Stimulated activated CD8-positive, alpha-beta memory T cell treated with anti-CD3 and anti-CD28 coated beads, Interleukin-7, amount 100 ng/mL, for 48 hours (primary cell): ENCODE measurements at places on chromosomes 12 and 14.

GRCh38 chr12:46963977-46964971 lies 115.1 kb upstream of the PCED1B start:
- no peak for DNase-seq

DNA sequence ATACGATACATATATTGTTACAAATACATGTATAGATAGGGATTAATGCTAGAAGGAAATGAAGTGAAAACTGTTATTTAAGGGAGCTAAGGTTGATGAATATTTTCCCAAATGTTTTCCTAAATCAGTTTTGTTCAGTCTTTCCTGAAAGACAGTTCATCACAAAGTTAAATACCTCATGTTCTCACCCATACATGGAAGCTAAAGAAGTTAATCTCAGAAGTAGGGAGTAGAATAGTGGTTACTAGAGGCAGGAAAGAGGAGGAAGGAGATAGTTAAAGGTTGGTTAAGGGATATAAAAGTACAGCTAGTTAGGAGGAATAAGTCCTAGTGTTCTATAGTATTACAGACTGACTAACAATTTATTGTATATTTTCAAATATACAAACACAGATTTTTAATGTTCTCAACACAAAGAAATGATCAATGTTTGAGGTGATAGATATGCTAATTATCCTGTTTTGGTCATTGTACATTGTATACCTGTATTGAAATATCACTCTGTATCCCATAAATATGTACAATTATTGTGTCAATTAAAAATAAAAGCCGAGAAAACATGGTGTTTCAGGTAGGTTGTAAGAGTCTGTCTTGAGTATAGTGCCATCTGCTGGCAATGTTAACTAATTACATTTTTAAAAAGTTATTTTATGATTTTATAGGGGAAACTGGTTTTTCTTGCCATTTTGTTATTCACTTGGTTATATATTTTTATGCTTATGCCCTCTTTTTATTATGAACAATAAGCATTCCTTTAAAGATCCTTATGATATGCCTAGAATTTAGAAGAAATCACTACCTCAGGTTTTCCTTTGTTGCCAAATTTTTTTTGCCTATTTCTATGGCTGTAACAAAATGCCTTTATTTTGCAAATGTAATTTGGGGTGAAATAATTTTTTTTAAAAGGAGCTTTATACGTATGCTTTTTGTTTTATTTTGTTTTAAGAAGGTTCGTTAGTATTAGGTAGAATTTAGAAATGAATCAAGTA lies 26.9 kb downstream of the ZDHHC17 start:
- no peak for DNase-seq

DNA sequence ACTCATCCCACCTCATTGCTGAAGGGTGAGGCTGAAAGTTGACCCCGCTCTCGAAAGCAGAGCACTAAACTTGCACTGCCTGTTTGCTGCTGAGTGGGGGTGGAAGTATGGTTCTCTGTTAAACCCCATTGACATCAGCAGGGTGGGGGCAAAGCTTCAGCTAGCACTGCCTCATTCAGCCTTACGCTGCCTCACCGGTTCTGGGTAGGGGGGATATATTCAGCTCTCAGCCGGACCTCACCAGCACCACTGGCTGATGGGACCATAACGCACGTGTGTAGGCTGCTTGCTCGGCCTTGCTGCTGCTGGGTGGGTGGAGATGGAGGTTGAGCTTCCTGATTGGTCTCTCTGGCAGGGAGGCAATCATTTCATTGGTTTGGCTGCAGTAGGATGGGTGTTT lies 265.7 kb upstream of the RTL1 start:
- no peak for DNase-seq

- no peak for DNase-seq
Measured at GRCh38 chr14:20712904-20713303, 24.3 kb downstream of the ANG start.

GRCh38 chr12:122869207-122869973 lies 26.5 kb downstream of the VPS37B start:
- no peak for DNase-seq

DNA sequence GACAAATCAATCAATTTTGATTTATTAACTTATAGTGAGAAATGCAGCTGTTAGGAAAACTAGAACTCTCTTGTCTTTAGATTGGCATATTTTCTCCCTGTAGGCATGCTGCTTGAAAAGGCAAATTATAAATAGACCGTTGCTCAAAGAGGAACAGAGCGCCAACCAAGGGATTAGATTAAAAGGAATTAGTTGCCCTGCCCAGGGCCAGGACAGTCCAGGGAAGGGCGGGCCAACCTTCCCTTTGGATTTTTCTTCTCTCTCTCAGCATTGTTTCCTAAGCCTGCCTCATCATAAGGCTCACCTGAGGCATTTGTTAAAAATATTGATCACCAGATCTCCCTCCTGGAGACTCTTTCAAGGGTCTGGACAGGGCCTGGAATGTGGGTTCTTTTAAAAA lies 8.6 kb downstream of the CIPC start:
- no peak for DNase-seq

GRCh38 chr12:119713551-119714031 lies 45.7 kb downstream of the PRKAB1 start:
- DNase-seq, result no peak

DNA sequence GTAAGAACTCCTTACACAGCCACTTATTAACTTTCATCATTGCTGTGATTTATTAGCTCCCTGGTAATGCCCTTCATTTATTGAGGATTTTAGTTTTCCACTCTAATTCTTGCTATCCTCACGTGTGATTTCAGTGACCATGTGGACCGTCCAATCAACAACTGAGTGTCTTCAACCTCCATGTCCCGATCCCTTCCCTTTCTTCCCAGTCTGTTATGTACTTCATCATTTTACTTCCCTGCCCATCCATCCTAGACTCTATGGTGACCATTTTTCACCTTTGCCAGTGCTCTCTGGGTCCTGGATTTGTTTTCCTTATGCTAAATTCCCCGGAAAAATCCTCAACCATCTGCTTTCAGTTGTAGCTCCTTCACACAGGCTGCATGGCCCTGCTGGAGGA lies 111.0 kb downstream of the MSRB3 start:
- DNase-seq, result no peak

- DNase-seq, result no peak
Measured at GRCh38 chr12:575129-575502, 88.1 kb downstream of the NINJ2 start.

- no peak for DNase-seq
Measured at GRCh38 chr12:115407036-115407435, 723.1 kb upstream of the TBX3 start.

DNA sequence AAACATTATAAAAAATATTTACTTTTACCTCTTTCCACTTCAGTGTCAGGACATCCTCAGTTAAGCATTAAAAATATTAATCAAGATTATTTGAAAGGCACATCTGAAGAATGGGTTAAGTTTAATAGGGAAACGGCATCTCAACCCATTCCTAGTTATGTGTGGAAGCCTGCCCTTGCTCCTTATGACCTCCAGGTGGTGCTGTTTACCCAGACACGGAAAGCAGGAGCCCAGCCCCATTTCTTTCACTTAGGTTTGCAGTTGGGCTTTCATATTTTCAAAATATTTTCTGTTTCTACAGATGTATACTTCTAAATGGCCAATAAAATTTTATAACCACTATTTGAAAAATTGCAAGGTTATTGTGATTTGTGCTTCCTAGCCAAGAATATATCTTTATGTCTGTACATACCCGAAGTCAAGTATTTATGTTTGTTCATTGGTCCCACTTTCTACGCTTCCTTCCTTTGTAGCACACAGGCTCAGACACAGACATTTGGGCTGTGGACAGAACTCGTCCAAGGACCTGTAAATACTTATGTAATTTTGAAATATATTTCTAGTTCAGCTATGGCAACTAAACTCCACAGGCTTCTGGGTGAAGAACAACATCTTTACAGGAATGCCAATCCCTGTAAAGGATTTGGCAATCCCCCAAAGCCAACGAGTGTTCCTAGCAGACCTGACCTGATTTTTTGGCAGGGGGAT lies 247.1 kb downstream of the AKAP6 start:
- no peak for DNase-seq

GRCh38 chr14:52032204-52032801 lies 36.6 kb downstream of the NID2 start:
- no peak for DNase-seq
